Retina (tissue), 1 donor: ENCODE measurements at places on chromosomes 7 and 10.

DNA sequence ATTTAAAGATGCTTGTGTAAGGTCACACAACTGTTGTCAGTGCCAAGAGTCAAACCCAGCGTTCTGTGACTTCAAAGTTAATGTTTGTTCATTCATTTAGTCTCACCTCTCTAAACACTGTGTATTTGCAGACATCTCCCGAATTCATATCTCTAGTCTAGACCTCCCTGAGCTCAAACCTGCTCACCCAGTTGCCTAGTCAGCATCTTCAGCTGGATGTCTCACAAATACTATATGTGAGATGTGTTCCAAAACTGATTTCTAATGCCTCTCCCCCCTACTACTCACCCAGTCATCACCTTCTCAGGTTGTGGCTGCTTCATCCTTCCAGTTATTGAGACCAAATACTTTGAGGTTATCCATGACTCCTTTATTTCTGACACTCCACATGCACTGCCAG, 91.4 kb downstream of the ST7 start:
- no peak for DNase-seq

- DNase-seq = peak; percentile 98
These were observed 3.5 kb downstream of the MXI1 start for GRCh38 chr10:110210674-110211464.

DNA sequence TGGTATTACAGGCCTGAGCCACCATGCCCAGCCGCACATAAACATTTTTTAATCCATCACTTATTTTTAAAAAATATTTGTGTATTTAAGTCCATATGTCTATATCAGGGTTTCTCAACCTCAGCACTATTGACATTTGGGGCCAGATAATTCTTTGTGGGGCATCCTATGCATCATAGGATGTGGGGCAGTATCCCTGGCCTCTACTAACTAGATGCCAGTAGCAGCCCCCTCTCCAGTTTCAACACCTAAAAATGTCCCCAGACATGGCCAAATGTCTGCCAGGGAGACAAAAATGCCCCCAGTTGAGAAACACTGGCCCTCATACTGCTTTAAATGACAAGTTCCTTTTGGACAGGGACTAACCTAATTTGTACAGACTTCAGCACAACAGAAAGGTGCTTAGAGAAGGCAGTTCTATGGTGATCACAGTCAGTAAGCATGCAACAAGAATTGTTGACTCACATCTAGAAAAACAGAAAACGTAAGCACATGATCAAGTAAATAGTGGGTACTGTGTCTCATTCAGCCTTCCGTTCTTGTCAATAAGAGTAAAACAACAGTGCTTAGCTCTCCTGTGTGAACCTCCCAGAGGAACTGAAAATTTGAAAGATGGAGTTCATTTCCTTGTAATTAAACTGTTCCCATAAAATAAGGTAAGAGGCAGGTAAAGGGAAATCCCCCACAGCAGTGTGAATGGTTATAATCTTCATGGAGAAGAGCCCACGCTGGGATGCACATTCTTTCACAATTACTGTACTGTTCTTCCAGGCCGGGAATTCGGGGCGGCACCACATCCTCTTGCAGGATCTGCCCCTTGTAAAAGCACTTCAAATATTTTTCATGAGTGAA, 17.3 kb upstream of the ADRB1 start:
- DNase-seq = no peak

GRCh38 chr10:23918839-23919238, 290.1 kb upstream of the KIAA1217 start:
- no peak for DNase-seq

DNA sequence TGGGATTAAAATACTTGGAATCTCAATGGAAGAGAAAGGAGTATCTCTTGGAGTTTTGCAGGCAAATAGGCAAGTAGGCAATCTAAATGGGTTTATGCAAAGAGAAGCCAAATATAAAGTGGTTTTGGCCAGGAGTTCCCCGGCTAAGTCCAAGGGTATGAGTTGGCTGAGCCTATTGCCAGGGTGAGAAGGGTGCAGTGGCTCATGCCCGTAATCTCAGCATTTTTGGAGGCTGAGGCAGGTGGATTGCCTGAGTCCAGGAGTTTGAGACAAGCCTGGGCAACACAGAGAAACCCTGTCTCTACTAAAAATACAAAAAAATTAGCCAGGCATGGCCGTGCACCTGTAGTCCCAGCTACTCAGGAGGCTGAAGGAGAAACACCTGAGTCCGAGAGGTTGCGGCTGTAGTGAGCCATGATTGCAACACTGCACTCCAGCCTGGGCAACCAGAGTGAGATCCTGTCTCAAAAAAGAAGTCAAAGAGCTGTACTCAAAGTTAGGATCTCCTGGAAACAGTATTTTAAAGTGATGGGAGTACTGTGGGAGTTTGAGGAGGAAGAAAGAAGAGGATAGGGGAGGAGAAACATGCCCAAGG, 130.4 kb upstream of the RAB18 start:
- DNase-seq = no peak

- no peak for DNase-seq
These were observed 79.5 kb upstream of the SVIL start for GRCh38 chr10:29714096-29714874.

DNA sequence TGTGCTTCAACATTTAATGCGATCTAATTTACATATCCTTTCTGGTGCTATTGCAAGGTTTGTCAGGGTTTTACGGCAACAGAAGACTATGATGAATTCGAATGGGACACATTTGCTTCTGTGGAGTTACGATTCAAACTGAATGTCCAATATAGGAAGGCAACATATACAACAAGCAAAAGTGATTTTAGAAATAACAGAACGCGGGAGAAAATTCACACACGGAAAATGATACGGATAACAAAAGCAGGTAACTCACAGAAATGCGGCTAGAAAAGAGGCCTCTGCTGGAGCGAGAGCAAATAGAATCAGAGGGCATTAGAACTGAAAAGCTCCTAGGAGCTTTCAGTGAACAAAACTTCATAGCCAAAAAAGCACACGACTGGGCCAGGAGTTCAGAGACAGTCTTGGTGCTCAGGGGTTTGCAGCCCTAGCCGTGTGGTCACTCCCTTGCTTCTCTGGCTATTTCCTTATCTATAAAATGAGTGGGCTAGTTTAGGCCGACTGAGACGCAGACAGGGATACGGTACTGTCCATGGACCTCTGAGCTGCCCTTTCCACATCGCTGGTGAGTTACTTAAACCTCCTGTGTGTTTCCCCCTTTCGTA, 557 bp upstream of the TAX1BP1 start:
- no peak for DNase-seq

- DNase-seq = no peak
These were observed 75.8 kb downstream of the ELFN1 start for GRCh38 chr7:1745576-1746490.

DNA sequence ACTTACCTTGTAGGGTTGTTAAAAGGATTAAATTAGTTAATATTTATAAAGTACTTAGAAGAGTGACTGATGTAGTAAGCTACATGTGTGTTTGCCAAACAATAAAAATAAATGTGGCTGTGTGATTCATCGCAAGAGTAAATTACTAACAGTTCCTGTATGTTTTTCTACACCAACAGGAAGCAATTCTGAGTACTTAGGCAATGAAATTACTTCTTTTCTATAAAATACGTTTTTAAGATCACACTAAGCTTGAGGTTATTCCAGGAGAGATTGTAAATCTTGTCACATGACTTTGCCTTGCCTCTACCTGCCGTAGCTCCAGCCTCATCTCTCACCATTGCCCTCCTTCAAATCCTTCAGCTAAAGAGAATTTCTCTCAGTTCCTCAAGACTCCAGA, 18.1 kb upstream of the GSTK1 start:
- no peak for DNase-seq
